ENCODE measurements at places on chromosomes 6 and 20. TPM values are rescaled to one million over a fixed set of nuclear protein-coding genes. Genes with fewer than 3 reads are reported as not detected.

GRCh38 chr20:56412949-56413348, 889 bp downstream of the CASS4 start:
- DNase-seq, result no peak

Gene CPNE5
- total RNA-seq, result not detected

Gene SPATA25
- 7.1 TPM for total RNA-seq

- DNase-seq, result no peak
Observed at GRCh38 chr20:33166533-33167113, 1.3 kb upstream of the BPIFA2 start.

GRCh38 chr20:3765171-3765882, 2.2 kb downstream of the ADISSP start:
- no peak for DNase-seq

Gene WFDC5
- total RNA-seq, result not detected

DNA sequence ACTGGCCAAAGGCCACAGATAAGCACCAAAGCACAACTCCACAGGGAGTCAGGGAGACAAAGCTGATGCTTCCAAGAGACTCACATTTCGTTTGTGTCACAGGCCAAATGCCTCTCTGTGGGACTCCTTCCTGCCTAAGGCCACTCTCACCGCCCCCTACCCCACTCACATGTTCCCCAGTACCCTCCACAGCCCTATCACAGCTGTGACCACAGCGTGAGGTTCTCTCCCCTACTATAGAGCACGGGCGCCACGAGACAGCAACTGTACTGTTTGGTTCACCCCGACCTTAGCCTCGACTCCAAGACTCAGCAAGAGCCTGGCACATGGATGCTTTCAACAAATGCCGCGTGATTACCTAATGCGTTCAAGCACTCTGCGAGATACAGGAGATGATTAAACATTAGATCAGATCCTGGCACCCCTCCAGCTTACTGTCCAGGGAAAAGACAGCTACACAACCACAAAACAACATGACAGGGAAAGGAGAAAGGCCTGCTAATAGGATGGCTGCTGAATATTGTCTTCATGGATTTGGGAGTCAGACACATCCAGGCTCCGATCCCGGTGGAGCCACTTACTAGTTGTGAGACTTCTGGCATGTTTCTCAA, 105.5 kb downstream of the AGPAT4 start:
- peak; percentile 10 for DNase-seq

DNA sequence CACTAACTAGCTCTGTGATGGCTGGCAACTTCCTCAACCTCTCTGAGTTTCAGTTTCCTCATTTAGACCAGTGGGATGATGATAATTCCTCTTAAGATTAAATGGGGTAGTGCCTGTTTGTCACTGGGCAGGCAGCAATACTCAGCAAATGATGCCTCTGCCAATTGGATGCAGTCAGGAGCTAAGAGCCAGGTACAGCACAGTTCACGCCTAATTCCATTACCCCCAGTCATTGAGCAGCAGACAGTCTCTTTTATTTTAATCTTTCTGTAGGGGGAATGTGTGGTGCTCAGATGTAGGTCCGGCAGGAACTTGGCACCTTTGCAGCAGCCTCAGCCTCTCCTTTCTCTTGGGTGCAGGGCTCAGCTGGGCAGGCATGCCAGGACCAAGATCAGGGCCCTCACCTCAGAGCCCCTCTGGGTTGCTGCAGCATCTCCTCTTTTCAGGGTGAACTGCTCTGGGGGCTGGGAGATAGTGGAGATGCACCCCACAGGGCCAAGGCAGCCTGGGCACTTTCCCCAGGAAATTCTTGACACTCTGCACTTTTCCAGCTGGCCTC, 243.8 kb downstream of the LRFN2 start:
- DNase-seq, result no peak

GRCh38 chr20:36848078-36848660, 27.8 kb upstream of the TLDC2 start:
- no peak for DNase-seq

Gene HLA-DRA
- total RNA-seq, result not detected

DNA sequence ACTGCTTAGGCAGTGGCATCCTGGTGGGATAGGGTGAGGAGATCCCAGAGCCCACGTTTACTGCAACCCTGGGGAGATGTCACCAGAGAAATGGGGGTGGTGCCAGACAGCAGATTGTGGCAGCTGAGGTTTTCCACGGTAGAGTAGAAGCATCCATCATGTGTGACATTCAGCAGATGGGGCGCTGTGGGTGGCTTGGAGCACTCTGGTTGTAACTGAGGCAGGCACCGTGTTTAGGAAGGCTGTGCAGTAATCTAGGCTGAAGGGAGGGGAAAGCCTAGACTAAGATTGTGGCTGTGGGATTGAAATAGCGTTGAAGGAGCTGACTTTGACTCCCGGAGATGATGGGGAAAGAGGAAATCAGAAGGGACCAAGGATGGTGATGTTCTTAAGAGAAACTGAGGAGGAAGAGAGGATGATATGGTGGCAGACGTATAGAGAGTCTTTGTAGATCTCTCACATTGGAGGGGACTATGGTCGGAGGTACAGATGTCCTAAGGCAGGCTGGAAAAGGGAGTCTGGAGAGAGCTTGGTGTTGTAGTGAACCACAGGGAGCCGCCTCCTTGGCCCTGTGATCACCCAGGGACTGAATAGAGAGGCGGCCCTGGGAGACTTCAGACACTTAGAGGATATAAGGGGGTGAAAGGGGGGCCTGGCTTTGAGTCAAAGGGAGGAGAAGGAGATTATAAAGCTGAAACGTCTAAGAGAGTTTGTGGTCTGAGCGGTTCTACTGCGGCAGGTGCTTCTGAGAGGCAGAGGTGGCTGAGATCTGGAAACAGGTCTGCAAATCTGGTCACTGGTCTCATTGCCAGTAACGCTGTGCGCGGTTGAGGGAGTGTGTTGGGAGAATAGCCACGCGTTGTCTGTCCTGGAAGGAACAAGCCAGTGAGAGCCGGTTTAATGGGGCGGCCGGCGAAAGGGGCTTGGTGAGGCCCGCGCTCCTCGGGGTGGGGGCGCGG, 792 bp upstream of the MICA start:
- DNase-seq, result peak; percentile 75

GRCh38 chr6:129895692-129896091, 34.6 kb upstream of the TMEM244 start:
- DNase-seq, result no peak

DNA sequence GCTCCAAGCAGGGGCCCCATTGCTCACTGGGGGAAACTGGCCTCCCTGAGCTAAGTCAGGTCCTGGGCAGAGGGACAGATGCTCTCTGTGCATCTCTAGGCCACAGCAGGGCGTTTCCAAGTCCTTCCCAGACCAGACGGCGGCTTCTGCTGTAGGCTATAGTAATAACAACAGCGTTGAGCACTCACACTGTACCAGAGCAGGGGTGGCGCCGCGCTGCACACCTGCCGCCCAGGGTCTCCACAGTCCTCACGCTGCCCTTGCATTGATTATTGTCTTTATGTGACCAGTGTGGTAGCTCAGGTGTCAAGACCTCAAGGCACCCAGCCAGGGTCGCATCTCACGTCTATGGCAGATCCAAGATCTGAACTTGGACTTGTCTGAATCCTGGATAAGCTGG, 14.9 kb upstream of the CCN5 start:
- no peak for DNase-seq
